Large intestine (tissue), 12 donors: ENCODE measurements at places on chromosomes 1 and 21. TPM values are rescaled to one million over a fixed set of nuclear protein-coding genes. Genes with fewer than 3 reads are reported as not detected.

DNA sequence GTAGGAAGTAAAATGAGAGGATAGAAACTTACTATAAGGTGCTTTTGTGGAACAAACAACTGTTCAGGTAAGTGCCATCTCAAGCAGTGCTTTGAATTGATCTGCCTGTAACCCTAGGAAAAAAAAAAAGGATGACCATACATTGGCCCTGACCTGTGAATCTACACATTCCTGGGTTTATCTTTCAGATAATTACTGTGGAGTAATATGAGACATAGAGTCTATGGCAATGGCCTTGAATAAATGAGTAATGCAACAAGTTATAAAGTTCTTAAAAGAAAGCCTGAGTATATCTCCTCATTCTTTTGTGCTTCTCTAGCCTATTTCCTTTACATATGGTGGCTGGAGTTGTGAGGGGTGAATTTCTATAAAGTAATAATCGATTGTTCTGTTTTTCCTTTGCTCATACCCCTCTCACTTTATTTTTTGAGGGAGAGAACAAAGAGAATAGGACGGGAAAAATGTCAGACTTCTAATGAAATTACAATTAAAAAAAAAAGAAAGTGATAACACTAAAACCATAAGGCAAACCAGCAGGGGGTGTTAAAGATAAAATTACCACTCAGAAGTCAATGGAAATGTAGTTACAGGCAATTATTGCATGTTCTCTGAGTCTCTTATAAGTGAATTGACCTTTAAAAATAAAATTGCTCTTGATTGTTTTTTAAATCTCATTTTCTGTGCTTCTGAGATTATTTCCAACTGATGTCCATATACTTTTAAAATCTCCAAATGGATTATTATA is 12.4 kb upstream of the ATP1A1 start:
- DNase-seq: no peak

- no peak for DNase-seq
These were observed 2.4 kb downstream of the VPS13D start for GRCh38 chr1:12232221-12232620.

DNA sequence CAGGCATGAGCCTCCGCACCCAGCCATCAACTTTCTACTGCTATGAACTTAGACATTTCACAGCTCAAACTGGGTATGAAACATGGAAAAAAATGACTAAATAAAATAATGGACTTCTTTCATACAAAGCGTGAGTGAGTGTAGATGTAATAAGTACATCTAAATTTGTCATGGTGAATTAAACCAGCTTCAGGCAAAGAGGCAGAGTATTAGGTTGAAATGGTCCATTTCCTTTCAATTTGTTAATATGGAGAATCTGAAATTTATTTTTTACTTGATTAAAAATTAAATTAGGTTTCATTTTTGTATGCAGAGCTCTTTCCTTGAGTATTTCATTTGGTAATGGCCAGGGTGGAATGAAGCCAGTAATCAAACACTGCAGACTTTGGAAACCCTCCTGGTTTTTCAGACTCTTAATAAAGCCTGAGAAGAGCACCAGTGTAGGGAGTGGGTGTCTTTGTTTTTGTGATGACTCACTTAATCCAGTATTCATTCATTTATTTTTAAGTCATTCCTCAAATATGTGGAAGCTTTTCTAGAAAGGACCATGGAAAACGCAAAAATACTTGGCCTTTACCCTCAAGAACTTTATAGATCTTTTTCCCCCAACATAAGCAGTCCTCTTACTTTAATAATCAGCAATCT is 49.2 kb downstream of the ALG14 start:
- no peak for DNase-seq

GRCh38 chr1:217105437-217105836 is 382.2 kb upstream of the ESRRG start:
- DNase-seq: no peak

CXADR gene
- polyA plus RNA-seq: 56.5 TPM
